ENCODE measurements at places on chromosomes 4 and X.
A peak's percentile ranks its signal among the peaks of the same experiment; 100 is the strongest.

DNA sequence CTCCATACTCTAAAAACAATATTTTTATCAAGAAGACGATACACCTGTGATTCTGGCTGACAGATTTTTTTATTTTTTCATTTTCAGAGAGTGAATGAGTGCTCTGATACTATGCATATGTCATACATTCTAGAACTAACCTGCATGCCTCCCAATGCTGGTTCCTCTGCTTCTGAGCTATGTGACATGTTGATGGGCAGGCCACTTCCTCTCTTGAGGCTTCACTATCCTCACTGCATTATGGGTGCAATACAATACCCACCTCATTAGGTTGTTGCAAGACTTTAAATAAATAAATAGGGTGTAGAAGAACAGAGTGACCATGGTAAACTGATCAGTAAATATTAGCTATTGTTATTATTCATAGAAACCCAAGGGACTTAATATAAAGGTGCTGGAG is 408.3 kb downstream of the HNRNPD start:
- DNase-seq = no peak

- DNase-seq = no peak
Observed at GRCh38 chr4:16136311-16136710, 52.5 kb upstream of the PROM1 start.

GRCh38 chr4:118279920-118280432 is 72.8 kb downstream of the PRSS12 start:
- DNase-seq = peak; percentile 18

GRCh38 chr4:34619531-34620162 is 1624.7 kb downstream of the ARAP2 start:
- peak; percentile 5 for DNase-seq

DNA sequence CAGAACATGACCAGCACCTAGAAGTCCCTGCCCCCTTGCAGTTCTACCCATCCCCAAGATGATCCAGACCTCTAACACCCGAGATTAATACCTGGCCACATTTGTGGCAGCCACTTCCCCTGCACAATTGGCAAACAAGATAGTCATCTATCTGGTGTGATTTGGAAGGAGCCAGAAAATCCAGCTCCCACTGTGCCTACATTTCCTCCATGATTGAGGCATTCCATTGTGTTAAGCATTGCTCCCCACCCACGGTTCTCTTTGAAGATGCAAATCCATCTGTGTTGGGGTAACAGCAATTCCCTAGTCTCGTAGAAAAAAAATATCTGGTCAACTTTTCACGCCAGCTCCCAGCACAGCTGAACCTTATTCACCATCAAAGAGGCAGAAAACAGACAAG is 405.0 kb downstream of the BCOR start:
- no peak for DNase-seq

GRCh38 chrX:24282381-24283126 is 31.3 kb downstream of the SUPT20HL2 start:
- no peak for DNase-seq

DNA sequence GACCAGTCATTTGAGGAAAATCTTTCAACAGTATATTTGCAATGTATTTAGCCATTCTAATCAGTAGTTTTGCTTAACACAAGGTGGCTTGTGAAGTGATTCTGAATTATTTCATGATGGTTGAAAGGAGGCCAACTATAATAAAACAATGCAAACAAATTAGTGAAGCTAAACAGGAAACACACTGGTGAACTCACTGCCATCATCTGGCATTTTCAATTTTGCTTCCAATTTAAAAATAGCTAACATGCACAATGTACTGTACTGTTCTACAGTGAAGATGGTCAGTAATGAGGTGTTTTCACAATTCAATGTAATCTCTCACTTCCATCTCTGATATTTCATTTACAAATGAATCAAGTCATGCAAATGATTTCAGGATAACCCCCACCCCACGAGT is 31.1 kb downstream of the PGRMC2 start:
- DNase-seq = no peak

DNA sequence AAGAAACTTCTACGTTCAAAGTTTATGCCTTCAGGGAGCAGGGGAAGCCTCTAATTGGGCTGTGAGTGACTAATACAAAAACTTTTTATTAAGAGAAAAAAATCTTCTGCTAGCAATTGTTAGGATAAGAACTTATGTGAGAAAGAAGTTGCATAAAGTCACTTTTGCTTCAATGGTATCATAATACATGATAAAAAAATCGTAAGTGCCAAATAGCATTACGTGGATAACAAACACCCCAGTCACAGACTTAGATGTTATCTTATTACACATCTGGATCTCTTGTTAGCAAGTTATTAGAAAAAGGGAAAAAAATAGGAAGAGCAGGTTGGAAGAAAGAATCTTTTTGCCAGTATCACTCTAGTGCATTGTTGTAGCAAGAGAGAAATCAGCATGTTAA is 4.2 kb upstream of the NDST4 start:
- no peak for DNase-seq

GRCh38 chr4:98939438-98939837 is 10.5 kb upstream of the EIF4E start:
- no peak for DNase-seq

DNA sequence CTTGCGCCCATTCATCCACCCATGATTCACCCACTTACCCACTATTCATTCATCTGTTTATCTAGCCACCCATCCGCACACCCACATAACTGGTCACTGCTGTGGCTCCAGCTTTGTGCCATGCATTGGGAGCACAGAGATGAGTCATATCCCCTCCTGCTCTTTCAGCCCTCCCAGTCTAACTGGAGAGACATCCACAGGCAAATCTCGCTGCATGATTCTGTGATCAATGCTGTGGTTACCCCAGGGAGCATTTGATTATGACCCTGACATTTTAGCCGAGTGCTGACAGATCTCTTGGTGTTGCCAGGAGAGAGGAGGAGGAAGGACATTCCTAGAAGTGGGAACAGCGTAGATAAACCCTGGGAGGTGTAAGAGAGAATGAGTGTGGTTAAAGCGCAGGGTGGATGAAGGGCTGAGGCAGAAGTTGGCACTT is 10.4 kb upstream of the PORCN start:
- peak; percentile 84 for DNase-seq

DNA sequence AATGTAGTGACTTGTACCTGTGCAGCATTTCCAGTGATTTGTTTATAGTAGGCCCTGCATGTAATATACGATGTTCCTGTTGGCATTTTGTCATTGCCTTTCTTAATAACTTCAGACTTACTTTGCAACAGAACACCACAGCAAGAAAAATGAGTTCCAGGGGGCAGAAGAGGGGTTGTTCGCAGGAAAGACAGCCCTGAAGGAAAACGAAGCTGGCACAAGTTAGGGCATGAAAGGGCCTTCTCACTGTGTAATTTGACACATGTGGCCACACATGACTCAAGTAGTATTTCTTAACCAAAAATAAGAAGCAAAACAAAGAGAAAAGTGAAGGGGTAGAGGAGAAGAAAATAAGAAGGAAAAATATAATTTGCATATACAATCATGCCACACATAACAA is 265.8 kb upstream of the SMIM31 start:
- DNase-seq = no peak

DNA sequence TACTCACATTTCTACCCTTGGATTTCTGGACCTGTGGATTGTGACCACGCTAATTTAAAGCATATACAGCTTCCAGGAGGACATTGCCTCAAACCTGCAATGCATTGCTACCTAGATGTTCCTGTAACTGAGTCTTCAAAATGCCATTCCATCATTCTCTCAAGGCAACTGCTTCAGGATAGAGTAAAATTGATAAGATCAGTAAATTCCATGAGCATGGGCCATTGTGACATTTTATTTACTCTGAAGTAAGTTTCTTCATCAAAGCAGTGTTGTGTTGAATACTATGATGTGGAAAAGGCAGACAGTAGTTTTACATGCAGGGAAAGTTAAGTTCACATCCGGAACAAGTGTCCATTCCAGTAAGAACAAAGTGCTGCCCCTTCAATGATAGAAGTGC is 991.0 kb downstream of the ARAP2 start:
- no peak for DNase-seq

- no peak for DNase-seq
Observed at GRCh38 chrX:37781814-37782213, 2.0 kb downstream of the CYBB start.

DNA sequence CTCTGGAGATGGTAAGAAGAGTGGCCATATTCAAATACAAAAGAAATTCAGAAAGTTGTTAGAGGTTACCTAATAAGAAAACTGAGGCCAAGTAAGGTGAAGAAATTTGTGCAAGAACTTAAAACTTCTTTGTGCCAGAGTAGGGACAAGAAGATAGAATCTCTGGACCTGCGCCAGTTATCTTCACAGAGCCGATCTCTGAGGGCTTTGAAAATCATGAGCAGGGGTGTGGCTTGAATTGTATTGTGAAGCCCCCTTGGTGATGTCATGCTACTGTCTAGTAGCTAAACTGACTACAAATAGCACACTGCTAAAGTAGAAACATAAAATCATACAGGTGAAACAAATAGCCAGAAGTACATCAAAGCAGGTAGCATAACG is 184.6 kb downstream of the UGT8 start:
- no peak for DNase-seq

DNA sequence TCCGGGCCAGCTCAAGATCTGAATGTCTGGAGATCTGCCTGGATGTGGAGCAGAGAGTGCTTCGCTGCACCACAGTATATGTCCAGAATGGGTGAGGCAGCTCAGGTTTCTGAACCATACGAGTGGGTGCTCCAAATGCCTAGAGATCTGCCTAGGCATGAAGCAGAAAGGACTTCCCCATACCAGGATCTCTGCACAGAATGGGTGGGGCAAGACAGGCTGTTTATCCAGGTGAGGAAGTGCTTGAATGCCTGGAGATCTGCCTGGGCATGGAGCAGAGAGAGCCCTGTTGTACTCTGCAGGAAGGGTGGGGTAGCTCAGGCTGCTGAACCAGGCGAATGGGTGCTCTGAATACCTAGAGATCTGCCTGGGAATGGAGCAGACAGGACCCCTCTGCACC is 45.4 kb upstream of the MAGEC2 start:
- DNase-seq = no peak

- no peak for DNase-seq
Observed at GRCh38 chr4:57672846-57673433, 562.8 kb upstream of the IGFBP7 start.

- DNase-seq = no peak
Observed at GRCh38 chrX:24396931-24397279, 36.5 kb downstream of the SUPT20HL1 start.

GRCh38 chr4:85741381-85741780 is 266.4 kb downstream of the ARHGAP24 start:
- no peak for DNase-seq

DNA sequence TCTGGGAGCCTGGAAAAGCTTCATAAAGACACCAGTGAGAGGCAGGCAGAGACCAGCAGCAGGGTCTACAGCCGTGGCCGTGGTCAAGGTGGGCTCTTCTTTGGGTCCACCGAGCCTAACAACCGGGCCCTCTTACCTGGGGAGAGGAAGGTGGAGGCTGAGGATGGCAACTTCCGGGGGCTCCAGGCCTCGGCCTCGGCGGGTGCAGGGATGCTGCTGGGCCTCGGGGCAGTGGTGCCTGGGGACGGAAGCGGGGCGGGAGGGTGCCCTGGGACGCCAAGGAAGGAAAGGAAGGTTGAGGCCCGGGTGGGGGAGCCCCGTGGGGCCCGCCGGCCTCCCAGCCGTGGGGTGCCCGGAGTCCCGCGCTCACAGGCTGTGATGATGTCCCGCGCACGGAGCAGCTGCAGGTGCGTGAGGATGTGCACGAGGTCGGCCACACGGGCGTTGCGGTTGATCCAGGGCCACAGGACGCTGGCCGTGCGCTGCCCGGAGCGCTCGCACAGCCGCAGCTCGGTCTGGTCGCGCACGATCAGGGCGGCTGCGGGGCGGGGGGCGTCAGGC is 561 bp downstream of the IRAK1 start:
- DNase-seq = peak; percentile 17

DNA sequence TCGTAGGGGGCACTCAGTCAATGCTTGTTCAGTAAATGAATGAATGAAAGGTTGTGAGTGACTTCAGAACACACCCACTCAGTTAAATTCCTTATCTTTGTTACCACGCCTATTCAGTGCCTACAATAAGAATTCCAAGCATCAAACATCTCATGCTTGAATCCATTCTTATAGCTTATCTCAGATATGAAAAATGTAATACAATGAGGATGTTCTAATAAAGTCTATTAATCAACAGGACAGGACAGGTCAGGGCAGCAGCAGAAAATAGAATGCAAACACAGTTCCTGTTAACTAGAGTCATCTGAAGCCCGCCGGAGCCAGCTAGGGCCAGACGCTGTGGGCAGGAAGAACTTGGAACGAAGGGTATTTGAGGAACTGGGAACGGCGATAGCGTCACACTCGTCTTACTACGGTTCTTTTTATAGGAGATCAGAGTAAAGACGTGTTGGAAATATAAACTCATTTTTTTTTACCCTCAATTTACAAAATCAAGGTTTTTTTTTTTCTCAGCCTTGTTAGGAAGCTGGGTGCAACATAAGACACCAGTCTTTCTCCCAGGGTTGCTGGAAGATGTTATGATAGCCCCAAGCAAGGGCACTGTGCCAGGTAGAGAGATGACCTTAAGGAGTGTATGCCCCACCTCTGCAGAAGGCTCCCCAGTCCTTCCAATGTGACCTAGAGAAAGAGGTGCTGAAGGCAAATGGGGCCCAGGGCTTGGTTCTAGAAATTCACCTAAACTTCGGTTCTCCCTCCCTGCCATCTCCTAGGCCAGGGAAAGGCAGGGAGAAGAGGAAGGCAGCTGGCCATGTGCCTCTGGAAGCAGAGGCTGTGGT is 48.3 kb downstream of the SEL1L3 start:
- peak; percentile 84 for DNase-seq

DNA sequence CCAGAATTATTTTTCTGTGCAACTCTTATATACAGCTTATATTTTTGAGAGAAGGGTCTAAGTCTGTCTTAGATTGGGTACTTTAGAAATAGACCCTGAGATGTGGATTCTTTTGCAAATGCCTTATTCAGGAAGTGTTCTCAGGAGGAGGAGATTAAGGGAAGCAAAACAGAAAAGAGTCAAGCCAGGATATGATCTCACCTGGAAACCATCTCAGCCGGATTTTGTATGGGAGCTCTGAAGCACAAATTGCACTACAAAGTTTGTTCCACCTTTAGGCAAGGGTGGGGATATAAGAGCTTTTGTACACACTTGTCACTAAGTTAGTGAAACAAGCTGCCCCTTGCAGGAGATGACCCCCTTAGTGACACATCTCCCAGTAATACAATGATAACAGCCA is 121.2 kb upstream of the GRPR start:
- peak; percentile 34 for DNase-seq

DNA sequence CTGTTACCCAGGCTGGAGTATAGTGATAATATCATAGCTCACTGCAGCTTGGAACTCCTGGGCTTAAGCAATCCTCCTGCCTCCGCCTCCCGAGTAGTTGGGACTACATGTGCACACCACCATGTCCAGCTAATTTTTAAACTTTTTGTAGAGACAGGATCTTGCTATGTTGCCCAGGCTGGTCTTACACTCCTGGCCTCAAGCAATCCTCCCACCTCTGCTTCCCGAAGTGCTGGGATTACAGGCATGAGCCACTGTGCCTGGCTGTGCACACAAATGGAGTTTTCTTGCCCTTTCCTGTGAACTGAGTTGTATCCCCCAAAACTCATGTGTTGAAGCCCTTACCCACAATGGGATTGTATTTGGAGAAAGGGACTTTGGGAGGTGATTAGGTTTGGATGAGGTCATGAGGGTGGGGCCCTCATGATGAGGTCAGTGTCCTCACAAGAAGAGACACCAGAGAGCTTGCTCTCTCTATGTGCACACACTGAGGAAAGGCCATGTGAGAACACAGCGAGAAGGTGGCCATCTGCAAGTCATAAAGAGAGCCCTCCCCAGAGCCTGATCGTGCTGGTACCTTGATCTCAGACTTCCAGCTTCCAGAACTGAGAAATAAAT is 40.1 kb downstream of the DDX3X start:
- DNase-seq = no peak

- no peak for DNase-seq
Observed at GRCh38 chrX:111216293-111216801, 53.9 kb downstream of the CAPN6 start.
